ENCODE measurements at places on chromosomes 16 and 17. TPM values are rescaled to one million over a fixed set of nuclear protein-coding genes. Genes with fewer than 3 reads are reported as not detected.

The CIITA gene
- 0.09 TPM for total RNA-seq

The NUDT16L1 gene
- total RNA-seq: 24.2 TPM

The PRCD gene
- total RNA-seq: 0.08 TPM

The CDYL2 gene
- 0.38 TPM for total RNA-seq

The TAC4 gene
- total RNA-seq: not detected

The OTOP2 gene
- 0.08 TPM for total RNA-seq

The MATCAP1 gene
- total RNA-seq: 9.0 TPM

The CCL1 gene
- not detected for total RNA-seq

The NUDT7 gene
- 5.2 TPM for total RNA-seq

The SPATA22 gene
- total RNA-seq: not detected

The MRC2 gene
- 52.0 TPM for total RNA-seq

The MYH1 gene
- not detected for total RNA-seq

The PDILT gene
- not detected for total RNA-seq

The ANKS4B gene
- total RNA-seq: not detected

The KRT39 gene
- not detected for total RNA-seq

The OR1F1 gene
- total RNA-seq: 0.31 TPM

The CCL8 gene
- total RNA-seq: not detected

The MCRIP1 gene
- total RNA-seq: 99.9 TPM

The GAS2L2 gene
- total RNA-seq: 0.07 TPM

The DNAI2 gene
- 0.06 TPM for total RNA-seq

The C16orf74 gene
- total RNA-seq: 11.3 TPM

The SSH2 gene
- total RNA-seq: 23.6 TPM

The FBXW10 gene
- 0.97 TPM for total RNA-seq

The AANAT gene
- 0.35 TPM for total RNA-seq

The CCL14 gene
- not detected for total RNA-seq

The SMARCD2 gene
- total RNA-seq: 62.0 TPM

The PAFAH1B1 gene
- 192 TPM for total RNA-seq

The MT4 gene
- total RNA-seq: not detected

The CA7 gene
- not detected for total RNA-seq

The MYH3 gene
- total RNA-seq: 0.64 TPM

The C17orf50 gene
- 0.44 TPM for total RNA-seq

The TBC1D3E gene
- total RNA-seq: not detected

The DUSP3 gene
- 62.4 TPM for total RNA-seq

The CHST5 gene
- total RNA-seq: 0.16 TPM

The CASKIN1 gene
- total RNA-seq: 0.64 TPM

The CSNK1D gene
- total RNA-seq: 238 TPM

The HBA1 gene
- 1.6 TPM for total RNA-seq

The RNF222 gene
- total RNA-seq: not detected

The RASD1 gene
- total RNA-seq: 3.1 TPM

The MYO15B gene
- 52.7 TPM for total RNA-seq

The PRSS27 gene
- total RNA-seq: 0.82 TPM

The TMEM88 gene
- 0.66 TPM for total RNA-seq

The CARD14 gene
- total RNA-seq: 0.28 TPM
